ENCODE measurements at places on chromosomes 7 and 10.

DNA sequence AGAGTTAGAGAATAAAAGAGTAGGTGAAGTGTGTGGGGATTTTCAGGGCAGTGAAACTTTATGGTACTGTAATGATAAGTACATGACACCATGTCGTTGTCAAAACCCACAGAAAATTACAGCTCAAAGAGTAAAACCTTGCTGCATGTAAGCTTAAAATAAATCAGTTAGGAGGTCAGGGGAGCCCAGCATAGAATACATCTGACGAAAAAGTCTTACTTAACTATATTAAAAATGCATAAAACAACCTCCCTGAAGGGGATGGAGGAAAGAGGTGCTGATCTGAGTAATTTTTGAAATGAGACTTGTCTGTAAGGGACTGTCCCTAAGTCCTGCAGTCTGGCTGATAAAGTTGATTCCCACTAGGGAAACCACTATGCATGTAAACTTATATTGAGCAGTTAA is 49.8 kb upstream of the AKR1E2 start:
- no peak for DNase-seq

- DNase-seq: no peak
These were observed 13.3 kb downstream of the RGR start for GRCh38 chr10:84258034-84258695.

DNA sequence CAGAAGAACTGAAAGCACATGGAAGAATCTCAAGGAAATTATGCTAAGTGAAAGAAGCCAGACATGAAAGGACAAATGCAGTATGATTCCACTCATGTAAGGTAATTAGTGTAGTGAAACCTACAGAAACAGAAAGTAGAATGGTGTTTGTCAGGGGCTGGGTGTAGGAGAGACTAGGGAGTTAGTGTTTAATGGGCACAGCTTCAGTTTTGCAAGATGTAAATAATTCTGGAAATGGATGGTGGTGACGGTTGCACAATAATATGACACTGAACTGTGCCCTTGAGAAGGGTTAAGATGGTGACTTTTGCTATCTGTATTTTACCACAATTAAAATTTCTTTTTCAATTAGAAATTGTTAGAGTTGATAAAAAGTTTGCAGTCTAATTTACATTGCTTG is 157.3 kb upstream of the ADCY1 start:
- no peak for DNase-seq

- DNase-seq: no peak
These were observed 107.0 kb upstream of the PALS2 start for GRCh38 chr7:24466168-24466768.

DNA sequence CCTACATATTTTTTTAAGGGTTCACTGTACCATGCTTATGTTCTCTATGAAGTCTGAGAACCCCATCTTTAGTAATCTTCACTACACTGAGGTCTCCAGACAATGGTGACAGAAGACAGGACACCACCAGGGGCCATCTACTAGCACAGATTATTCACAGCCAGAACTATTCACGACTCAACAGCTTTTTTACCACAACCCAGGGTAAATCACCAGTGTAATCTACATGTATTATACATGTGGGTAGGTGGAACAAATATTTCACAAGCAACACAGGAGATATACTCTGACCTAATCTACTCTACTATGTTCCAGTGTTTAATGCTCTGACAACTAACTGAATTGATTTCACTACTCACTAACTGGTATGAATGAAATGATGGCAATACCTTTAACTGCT is 136.1 kb downstream of the ELMO1 start:
- no peak for DNase-seq

DNA sequence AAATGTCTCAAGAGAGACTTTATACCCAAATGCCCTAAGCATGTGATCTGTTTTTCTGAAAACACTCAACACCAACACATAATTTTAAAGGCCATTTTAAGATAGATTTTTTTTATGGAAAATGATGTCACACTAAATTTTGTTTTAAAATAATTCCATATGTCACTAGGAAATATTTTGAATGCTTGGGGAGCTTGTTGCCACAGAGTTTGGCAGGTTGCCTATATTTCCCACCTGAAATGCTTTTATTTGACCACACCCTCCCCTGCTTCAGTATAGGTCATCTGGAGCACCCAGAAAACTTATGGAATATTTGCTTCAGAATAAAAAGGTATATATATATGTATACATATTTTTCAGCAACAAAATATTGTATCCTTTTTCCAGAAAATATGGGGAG is 180.0 kb upstream of the ANK3 start:
- DNase-seq: no peak

DNA sequence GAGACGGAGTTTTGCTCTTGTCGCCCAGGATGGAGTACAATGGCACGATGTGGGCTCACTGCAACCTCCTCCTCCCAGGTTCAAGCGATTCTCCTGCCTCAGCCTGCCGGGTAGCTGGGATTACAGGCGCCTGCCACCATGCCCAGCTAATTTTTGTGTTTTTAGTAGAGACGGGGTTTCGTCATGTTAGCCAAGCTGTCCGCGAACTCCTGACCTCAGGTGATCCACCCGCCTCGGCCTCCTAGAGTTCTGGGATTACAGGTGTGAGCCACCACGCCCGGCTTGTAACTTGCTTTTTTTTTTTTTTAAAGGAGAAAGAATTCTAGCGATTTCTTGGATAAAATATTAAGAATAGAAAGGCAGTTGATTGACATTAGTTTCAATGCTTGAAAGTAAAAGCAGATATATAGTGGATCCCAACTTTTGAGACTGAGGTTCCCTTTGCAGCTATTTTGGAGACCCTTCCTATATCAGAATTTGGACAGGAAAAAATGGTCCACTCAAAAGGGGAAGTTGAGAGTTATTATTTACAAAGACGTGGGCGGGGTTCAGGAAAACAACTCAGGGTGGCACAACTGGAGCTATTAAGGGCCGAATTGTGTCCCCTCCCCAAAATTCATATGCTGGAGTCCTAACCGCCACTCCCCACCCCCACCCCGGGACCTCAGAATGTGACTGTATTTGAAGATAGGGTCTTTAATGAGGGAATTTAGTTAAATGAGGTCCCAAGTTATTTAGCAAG is 1.3 kb upstream of the ERCC6 start:
- DNase-seq: no peak
